ENCODE measurements at places on chromosomes 2 and 18. TPM values are rescaled to one million over a fixed set of nuclear protein-coding genes. Genes with fewer than 3 reads are reported as not detected.

DNA sequence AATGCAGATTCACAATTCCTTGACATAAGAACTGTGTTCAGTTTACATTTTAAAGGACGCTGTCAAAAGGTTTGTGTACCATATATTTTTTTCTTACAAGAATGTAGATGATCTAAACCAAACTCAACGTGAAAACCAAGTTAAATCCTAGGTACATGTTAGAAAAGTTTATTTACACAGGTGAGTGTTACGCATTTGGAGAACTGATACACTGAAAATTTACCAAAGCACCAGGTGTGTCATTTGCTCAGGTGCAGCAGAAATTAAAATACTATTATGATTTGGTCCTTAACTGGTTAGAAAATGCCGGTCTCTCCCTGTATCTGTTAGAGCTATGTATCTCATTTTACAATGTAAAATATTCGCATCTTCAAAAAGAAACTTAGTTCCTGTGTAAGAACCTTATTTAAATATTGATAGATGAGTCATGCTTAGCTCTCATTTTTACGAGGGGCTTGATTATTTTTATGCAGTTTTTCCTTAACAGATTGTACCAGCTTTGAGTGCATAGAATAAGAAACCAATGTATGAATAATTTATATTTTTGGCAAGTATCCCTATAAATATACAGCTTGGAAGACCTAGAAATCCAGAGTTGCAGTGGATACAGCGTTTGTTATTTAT is 25.1 kb downstream of the MFF start:
- DNase-seq: no peak

DNA sequence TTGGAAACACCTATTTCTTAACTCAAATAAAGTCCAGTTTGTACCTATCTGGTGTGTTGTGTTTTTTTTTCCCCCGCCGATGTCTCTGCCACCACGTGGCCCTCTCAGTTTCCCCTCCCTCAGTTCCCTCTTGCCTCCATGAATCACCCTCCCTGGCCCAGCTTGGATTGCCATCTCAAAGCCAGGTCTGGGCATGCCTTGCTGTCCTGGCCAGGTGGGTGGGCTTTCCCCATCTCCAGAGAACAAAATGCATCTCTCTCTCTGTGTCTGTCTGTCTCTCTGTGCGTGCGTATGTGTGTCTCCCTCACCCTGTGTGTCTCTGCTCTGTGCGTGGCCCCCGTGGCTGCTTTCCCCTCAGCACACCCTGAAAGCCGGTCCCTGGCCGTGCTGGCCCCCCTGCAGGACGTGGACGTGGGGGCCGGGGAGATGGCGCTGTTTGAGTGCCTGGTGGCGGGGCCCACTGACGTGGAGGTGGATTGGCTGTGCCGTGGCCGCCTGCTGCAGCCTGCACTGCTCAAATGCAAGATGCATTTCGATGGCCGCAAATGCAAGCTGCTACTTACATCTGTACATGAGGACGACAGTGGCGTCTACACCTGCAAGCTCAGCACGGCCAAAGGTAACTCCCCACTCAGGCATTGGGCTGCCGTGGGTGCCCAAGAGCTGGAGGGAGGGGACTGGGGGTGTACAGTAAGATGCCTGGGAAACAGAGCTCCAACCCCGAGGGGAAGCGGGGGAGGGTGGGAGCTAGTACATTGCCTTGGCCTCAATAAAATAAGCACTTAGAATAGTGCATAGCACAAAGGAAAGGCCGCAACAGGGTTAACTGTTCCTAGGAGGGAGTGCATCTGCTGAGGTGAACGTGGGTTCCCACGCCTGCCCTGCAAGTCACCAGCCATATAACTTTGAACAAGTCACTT is 31.6 kb upstream of the GMPPA start:
- DNase-seq: no peak

DNA sequence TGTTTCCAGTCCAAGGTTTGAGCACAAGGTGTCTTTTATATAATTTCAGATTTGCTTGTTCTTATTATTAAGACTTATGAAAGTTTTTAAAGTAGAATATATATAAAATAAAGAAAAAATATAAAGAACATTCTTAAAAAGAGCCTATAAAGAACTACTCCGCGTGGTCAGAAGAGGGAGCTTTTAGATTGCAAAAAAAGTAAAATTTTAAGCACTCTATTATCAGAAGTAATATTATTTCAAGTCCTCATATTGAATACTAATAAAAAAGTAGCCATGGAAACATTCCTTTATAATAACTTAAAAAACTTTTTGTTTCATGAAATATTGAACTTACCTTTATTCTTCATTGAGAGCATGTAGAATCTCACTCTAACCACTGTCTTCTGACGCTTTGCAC is 51.4 kb downstream of the LINC00305 start:
- DNase-seq: no peak

DNA sequence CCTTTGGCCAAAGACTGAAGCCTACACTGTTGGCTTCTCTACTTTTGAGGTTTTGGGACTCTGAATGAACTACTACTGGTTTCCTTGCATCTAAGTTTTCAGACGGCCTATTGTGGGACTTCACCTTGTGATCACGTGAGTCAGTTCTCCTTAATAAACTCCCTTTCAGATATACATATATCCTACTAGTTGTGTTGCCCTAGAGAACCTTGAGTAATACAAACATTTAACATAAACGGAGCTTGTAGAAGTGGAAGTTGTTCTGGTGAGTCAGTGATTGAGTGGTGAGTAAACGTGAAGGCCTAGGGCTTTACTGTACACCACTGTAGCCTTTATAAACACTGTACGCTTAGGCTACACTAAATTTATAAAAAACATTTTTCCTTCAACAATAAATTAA is 107.2 kb upstream of the CDH2 start:
- no peak for DNase-seq

- peak; percentile 39 for DNase-seq
Measured at GRCh38 chr2:38074058-38074763, 1.7 kb downstream of the CYP1B1 start.

- no peak for DNase-seq
Measured at GRCh38 chr2:235384624-235385023, 109.2 kb upstream of the AGAP1 start.

DNA sequence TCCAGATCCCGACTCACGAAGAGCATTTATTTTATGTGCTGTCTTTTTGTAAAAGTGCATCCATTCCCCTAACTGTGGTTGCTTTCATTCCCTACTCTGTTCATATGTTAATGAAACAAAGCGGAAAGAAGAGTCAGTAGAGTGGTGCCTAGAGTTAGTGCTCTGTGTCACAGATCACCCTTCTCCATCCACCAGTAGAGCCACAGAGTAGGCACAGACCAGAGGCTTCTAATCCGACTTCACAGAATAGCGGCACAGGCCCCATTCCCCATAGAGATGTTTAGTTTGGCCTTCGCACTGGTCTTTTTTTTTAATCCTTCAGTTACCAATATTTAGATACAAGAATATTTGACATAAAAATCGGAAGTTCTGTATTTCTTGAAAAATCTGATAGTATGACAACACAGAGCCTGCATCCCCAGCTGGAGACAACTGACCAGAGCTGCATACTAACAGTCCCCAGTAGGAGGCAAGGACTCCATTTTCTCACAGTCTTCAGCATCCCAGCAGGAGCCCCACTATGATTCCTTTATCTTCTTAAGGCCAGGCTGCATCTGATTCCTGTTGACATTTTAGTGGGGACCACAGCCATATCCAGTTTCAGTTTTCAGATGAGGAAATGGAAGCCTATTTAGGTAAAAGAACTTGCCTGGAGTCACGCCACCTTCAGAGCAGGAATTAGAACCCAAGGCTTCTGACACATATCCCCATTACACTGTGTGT is 7.0 kb downstream of the G6PC2 start:
- DNase-seq: no peak

- no peak for DNase-seq
Measured at GRCh38 chr2:137165968-137166367, 400.6 kb downstream of the THSD7B start.

GRCh38 chr2:34602262-34602661 is 1003.2 kb upstream of the FAM98A start:
- no peak for DNase-seq

GRCh38 chr18:12283256-12283655 is 24.8 kb upstream of the TUBB6 start:
- peak; percentile 72 for DNase-seq

GRB14 gene
- total RNA-seq: 3.4 TPM

DES gene
- total RNA-seq: 0.60 TPM

CACNB4 gene
- total RNA-seq: 0.98 TPM

ABCG8 gene
- total RNA-seq: not detected

CSRNP3 gene
- total RNA-seq: 0.41 TPM

CXCR1 gene
- not detected for total RNA-seq

RAD51AP2 gene
- total RNA-seq: not detected

All from PC-9 (cell line).